ENCODE measurements at places on chromosomes 3 and 15. TPM values are rescaled to one million over a fixed set of nuclear protein-coding genes. Genes with fewer than 3 reads are reported as not detected.

DNA sequence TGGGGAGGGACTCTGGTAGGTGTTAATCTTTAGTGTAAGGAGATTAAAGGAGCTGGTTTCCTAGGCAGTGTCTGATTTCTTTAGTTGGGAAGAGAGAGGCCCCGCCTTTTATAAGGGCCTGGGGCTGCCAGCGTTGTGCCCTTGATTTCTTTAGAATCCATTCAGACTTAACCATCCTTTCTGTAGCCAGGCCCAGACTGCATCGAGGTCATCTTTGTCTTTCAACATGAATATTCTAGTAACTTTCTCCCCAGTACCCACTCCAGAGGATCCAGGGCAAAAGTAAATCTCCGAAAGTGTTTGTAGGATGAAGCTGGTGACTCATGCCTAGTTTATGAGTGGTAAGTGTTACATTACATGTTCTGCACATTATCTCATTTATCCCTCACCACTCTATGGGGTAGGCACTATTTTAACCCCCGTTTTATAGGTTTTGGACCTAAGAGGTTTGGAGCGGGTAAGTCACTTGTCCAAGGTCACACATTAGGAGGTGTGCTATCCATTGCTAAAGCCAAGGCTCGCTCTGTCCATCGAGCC, 11.8 kb upstream of the USP3 start:
- DNase-seq, result no peak

DNA sequence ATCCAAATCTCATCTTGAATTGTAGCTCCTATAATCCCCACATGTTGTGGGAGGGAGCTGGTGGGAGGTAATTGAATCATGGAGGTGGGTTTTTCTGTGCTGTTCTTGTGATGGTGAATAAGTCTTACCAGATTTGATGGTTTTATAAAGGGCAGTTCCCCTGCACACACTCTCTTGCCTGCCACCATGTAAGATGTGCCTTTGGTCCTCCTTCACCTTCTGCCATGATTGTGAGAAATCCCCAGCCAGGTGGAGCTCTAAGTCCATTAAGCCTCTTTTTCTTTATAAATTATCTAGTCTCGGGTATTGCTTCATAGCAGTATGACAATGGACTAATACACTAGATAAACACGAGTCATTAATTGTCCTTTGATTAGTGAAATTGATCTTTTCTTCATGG, 214.5 kb upstream of the CFAP20DC start:
- DNase-seq, result no peak

Gene SLC2A2
- polyA plus RNA-seq, result 15.1 TPM

Gene CADM2
- polyA plus RNA-seq, result 0.27 TPM

DNA sequence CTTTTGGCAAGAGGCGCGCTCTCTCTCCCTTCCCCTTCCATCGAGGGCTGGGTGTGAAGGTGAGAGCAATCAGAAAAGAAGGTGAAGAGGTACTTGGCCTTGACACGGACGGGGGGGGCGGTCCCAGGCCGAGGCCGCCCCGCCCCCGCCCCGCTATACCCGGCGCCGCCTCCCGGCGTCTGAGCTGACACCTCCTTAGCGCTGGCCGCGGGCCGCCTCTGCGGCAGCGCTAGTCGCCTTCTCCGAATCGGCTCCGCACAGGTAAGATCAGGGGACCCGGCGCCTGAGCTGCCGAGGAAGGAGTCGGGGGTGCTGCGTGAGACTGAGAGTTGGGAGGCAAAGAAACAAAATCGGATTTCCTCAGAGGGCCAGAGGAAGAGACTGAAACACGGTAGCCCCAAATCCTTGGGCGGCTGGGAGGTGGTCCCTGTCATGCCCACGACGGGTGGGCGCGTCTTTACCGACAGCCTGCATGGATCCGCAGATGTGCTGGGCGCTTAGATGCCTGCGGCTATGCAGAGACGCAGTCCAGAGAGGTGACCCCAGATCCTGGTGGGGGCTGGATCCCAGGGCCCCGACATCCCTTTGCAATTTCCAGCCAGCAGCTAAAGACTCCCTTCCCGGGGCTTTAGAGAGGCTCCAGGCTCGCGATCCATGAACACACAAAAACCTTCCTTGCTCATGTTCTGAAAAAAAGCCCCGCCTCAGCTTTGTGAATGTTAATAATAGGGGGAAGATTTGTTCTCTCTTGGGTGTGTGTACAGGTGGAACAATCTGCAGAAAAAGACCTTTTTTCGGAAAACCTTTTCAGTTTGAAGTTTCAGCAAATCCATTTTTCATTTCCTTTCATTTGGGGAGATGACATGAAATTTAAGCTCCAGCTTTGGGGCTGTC, at the start of gene ENTPD3:
Gene ENTPD3, plus strand, starts transcription at position 184 of the 894 bp plus-strand sequence. CDS start 874 bp downstream, outside the sequence.
- no peak for DNase-seq

Gene CDC25A
- 11.3 TPM for polyA plus RNA-seq

Gene ISL2
- polyA plus RNA-seq, result 0.48 TPM

GRCh38 chr3:182240474-182240873, 528.7 kb downstream of the SOX2 start:
- DNase-seq, result no peak

- no peak for DNase-seq
These were observed 5.5 kb upstream of the CLN6 start for GRCh38 chr15:68235022-68235421.

DNA sequence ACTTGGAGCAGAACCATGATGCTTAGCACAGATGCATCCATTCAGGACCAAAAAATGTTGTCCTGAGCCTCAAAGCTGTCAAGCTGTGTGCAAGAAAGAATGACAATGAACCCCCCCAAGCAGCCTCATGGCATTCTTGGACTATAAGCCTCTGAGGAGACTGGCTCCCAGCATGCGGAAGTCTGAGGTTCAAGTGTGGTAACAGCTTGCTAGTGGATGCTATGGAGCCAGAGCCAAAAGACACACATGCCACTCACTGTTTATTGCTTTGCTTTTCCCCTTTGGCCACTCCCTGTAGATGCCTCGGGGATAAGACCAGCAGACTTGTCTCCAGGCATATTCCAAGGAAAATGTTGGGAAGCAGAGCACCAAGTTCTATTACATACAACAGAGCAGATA, 38.2 kb upstream of the SNRK start:
- no peak for DNase-seq

Gene DUOXA2
- not detected for polyA plus RNA-seq

- no peak for DNase-seq
These were observed at the start of gene P2RY14 for GRCh38 chr3:151278230-151278629. Gene P2RY14 (minus strand): TSS chr3:151278542. CDS start chr3:151214316, 64,226 bp downstream.

Gene FAIM
- 27.1 TPM for polyA plus RNA-seq

Gene UBE2E1
- 135 TPM for polyA plus RNA-seq

DNA sequence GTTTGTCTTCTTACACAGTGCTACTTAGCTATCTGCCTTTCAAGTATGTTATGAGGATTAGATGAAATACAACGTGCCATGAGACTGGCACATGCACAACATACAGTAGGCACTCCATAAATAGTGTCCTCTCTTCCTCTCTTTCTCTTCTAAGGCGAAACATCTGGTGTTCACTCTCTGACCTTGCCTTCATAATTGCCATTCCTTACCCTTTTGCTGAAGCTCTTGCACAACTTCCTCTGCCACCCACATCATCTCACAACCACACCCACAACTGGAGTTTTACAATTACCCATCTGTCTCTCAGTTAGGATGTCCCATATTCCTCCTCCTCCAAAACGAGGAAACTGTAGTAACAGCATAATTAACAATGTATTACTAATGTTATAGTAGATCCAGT, 26.4 kb upstream of the ACP3 start:
- no peak for DNase-seq

DNA sequence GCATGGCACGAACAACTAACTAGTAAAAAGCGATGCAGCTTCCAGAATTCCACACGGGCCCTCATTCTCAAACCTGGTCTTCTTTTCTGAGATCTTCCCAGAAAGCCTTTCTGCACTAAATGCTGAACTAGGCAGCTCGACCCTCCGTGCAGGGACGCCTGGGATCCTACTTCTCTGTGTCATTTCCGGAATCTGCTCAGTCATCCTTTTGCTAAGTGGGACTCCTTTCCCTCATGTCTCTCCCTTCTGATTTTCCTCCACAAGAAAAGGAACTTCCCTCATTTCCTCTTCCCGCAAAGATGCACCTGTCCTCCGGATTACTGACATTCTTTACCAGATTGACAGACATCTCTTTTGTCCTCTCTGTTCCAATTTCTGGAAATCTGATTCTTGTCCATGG, 9.2 kb upstream of the HES1 start:
- no peak for DNase-seq

Gene TRAT1
- polyA plus RNA-seq, result not detected

- DNase-seq, result no peak
These were observed 11.4 kb downstream of the CCDC12 start for GRCh38 chr3:46965151-46965550.

DNA sequence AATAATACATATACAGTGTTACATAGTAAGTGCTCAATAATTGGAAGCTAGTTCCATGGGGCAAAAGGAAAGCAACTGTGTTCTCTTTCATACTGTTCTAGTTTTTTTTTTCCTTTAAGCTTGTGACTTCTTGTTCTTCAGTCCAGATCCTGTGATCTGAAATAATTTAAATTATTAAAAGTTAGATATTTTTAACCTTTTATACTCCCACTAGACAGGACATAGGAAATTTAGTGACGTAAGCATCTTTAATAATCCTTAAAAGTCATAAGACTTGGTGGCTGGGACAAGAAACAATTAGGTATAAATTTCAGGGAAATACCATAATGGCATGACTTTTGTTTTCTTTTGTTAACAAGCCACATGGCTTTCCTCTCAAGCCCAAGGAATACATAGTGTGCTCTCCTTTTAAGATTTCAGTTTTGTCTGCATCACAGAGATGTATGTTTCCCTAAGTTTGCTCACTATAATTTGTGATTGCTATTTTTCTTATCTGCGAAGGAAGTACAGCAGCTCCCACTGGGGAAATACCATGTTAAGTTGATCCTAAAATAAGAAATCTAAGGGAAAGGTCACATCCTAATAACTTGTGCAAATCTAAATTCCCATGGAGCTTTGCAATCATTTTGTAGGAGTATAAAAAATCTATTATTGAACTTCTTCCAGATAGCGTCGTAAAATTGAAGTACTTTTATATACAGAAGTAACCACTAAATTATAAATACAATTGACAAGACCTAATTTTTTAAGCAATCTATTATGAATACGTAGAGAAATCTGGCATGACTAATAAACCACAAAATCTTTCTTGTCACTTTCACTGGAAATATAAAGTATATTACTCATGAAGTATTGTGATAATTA, 30.1 kb downstream of the PPARG start:
- no peak for DNase-seq

GRCh38 chr3:139774560-139775302, 97.0 kb upstream of the NMNAT3 start:
- DNase-seq, result peak; percentile 15

GRCh38 chr3:161508852-161509477, 12.4 kb downstream of the OTOL1 start:
- no peak for DNase-seq

Gene PRSS50
- 3.1 TPM for polyA plus RNA-seq

GRCh38 chr3:152176998-152177397, 91.7 kb upstream of the MBNL1 start:
- no peak for DNase-seq

Gene GPR160
- polyA plus RNA-seq, result 44.0 TPM

DNA sequence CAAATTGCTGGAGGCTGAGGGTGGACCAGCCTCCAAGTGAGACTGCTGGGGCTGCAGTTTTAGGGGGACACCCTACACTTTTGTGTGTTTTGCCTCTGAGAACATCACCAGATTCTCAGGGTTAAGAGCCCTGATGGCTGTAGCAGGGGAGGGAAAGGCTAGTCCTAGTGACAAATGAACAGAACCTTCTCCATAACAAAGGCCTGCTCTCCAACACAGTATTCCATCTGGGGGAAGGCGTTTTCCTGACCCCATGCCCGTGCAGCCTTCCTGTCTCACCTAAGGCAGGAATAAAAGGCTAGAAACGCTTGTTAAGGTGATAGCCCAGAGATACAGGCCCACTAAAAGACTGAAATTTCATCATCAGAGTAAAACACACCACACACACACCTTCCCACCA, 50.2 kb upstream of the NSMCE3 start:
- no peak for DNase-seq

GRCh38 chr15:48001393-48002039, 119.3 kb upstream of the SLC24A5 start:
- no peak for DNase-seq

DNA sequence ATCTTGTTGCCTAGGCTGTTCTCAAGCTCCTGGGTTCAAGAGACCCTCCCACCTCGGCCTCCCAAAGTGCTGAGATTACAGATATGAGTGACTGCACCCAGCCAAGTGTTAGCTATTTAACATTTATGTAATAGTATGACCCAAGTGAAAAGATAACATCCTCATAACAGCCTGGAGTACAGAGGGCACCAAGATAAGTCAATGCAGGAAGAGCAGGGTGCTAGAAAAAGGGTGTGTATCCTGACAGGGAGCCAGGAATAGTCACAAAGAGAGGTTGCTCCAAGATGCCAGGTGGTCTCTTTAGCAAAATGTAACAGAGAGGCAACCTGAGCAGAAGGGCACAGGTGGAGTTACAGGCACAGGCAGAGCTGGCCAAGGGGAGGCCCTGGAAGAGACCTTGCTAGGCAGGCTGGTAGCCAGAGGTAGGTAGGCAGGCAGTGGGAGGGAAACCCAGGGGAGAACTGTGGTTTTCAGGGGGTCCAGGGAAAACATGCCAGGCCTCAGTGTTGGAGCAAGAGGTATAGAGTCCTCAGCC, 277.4 kb downstream of the ERC2 start:
- DNase-seq, result no peak

Gene CEMIP
- 2.9 TPM for polyA plus RNA-seq

GRCh38 chr3:182183716-182184430, 472.1 kb downstream of the SOX2 start:
- DNase-seq, result no peak

Gene AMIGO3
- 0.83 TPM for polyA plus RNA-seq

DNA sequence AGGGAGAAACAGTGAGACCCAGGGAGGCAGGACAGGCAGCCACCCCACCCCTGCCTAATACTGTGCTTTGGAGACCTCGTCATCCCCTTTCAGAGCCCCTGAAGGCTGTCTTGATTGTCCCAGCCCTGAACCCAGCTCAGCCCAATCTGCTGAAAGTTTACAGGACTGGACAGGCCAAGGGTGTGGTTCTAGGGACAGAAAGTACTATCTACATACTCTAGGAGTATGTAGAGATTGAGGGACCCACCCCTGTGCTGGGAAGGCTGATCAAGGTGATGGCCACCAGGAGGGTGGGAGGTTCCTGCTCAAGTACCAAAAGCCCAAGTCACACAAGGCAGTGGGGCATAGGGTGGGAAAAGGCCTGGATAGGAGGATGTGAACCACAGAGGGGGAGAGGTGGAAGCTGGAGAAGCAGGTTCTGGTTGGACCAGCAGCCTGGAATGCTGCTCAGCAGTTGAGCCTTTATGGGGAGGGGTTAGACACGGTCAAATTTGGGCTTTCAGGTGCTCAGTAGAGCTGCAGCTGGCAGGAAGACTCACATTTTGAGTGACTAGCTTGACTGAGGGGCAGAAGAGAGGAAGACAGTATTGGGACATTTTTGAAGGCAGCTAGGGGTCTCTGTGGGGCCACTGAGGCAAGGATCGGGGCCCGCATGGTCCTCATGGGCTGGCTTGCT, 6.7 kb downstream of the NBEAL2 start:
- DNase-seq, result no peak

Gene CELF6
- 4.6 TPM for polyA plus RNA-seq

GRCh38 chr3:170809007-170809974, 60.7 kb downstream of the RPL22L1 start:
- DNase-seq, result no peak

Gene AADACL2
- not detected for polyA plus RNA-seq
